Stimulated activated CD4-positive, alpha-beta T cell treated with anti-CD3 and anti-CD28 coated beads, Interleukin-2, amount 100 ng/mL, for 24 hours (primary cell): ENCODE measurements at places on chromosomes 7 and 10.

DNA sequence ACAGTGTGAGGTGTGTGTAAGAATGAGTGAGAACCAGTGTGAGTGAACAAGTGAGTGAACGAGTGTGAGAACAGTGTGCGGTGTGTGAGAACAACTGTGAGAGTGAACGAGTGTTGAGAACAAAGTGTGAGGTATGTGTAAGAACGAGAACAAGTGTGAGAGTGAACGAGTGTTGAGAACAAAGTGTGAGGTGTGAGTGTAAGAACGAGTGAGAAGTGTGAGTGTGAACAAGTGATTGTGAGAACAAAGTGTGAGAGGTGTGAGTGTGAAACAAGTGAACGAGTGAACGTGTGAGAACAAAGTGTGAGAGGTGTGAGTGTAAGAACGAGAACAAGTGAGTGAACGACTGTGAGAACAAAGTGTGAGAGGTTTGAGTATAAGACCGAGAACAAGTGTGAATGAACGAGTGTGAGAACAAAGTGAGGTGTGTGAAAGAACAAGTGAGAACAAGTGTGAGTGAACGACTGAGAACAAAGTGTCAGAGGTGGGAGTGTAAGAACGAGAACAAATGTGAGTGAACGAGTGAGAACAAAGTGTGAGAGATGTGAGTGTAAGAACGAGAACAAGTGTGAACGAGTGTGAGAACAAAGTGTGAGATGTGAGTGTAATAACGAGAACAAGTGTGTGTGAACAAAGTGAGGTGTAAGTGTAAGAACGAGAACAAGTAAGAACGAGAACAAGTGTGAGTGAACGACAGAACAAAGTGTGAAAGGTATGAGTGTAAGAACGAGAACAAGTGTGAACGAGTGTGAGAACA is 47.9 kb downstream of the ESYT2 start:
- no peak for DNase-seq

DNA sequence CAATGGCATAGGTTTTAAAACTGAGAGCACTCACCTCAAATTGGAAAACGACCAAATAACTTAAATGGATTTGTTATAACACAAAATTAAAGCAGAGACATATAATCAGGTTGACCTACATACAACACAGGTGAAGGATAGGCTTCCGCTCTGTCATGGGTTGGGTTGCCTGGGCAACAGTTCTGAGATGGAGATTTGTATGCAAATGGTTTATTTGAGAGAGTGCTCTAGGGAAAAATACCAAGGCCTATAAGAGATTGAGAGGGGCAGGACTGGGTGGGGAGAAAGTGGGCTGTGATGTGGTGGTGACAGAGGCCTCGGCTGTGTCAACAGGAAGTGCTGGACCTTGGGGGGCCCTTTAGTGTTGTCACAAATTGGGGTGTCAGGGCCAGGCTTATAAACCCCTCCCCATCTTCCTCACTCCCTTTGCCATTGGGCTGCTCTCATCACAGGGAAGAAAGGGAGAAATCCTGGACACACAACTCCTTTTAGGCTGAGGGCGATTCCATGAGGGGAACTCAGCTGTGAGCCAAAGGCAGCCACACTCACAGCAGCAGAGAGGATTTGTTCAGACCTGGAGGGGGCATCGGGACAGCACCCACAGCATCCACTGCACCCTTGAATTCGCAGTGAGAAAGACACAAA is 105.4 kb upstream of the LYZL1 start:
- no peak for DNase-seq

DNA sequence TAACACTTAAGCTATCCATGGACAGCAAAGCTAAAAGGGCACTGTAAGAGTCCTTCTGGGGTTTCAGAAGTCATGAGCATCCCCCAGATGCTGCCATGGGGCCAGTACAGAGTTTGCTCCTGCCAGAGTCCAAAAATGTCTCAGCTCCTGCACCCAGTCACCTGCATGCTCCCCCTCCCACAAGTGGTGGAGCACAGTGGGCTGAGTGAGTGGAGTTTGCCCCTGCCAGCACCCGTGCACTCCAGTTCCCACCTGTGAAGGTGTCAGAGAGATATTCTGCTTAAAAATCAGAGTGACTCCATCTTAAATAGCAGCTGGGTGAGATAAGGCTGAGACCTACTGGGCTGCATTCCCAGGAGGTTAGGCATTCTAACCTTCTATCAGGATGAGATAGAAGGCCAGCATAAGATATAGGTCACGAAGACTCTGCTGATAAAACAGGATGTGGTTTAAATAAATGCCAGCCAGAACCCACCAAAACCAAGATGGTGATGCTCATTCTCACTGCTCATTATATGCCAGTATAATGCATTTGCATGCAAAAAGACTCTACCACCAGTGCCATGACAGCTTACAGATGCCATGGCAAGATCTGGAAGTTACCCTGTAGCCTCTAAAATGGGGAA is 140.1 kb upstream of the ZNF92 start:
- no peak for DNase-seq

DNA sequence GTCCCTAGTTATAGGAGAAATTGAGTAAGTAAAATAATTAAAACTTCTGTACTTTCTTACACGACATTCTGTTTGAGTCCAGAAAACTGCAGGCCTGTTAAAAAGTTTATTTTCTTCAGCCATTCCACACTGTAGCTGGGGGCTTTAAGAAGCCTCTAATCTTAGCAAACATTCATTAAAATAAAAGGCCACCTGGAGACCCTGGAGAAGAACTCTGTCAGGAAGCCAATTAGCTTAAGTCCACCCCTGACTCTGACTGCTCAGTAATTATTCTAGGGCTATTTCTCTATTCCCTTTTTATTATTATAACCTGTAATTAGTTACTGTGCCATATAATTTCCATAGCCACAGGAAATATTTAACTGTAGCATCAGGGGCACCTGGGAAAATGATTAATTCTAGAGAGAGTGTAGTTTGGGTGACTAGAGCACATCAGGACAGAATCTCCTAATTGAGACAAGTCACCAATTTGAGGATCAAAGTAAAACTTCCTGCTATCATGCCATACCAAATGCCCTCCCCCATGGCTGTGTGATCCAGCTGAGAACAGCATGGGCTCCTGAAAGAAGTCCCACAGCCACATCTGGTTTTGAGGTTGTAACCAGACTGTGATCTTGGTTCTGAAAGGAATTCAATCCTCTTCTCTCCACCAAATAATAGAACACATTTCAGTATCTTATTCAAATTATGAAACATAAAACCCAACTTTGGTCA is 1302.3 kb downstream of the XPNPEP1 start:
- DNase-seq, result no peak

- DNase-seq, result no peak
Observed at GRCh38 chr7:133436014-133436428, 183.1 kb downstream of the EXOC4 start.
